ENCODE measurements at places on chromosomes 4 and X. TPM values are rescaled to one million over a fixed set of nuclear protein-coding genes. Genes with fewer than 3 reads are reported as not detected.

The LRCH2 gene
- total RNA-seq, result not detected

The NLGN3 gene
- total RNA-seq, result 0.41 TPM

The TEX13A gene
- total RNA-seq, result not detected

The TEX13B gene
- total RNA-seq, result not detected

The WAS gene
- total RNA-seq, result 87.8 TPM

The CFAP47 gene
- not detected for total RNA-seq

The GPRASP1 gene
- total RNA-seq, result 2.3 TPM

The PSAPL1 gene
- not detected for total RNA-seq

The PNMA6F gene
- not detected for total RNA-seq

The BGN gene
- total RNA-seq, result not detected

The ODAM gene
- not detected for total RNA-seq

The VCX gene
- total RNA-seq, result not detected

GRCh38 chrX:11739776-11740175 is 18.3 kb upstream of the MSL3 start:
- no peaks in the 10 kb centered on the region for H3K4me1 ChIP-seq
- H3K36me3 ChIP-seq, result no peaks in the 10 kb centered on the region
- DNase-seq, result no peak
- H3K4me3 ChIP-seq, result no peak overlapping the region

DNA sequence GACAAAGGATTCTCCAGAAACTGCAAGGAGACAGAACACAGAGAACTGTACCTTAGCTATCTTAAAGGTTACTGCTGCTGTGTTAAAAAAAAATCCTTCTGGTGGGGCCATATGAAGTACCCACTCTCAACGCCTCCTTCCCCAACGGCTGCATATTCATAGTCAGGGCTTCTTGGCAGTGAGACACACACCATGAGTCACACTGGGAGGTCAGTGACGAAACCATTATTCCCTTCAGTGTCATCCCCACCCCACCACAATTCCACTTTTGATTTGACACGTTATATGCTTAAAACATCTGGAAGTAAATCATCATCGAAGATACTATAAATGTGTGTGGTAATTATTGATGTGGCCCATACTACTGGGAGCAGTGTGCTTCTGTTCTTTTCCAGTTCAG is 271.5 kb downstream of the LDB2 start:
- H3K27ac ChIP-seq, result no peak overlapping the region
- H3K27me3 ChIP-seq, result peaks cover 5% of the 10 kb centered on the region
- H3K36me3 ChIP-seq, result no peaks in the 10 kb centered on the region
- DNase-seq, result no peak

GRCh38 chr4:60812811-60813210 is 387.3 kb upstream of the ADGRL3 start:
- H3K4me3 ChIP-seq, result no peak overlapping the region
- no peaks in the 10 kb centered on the region for H3K4me1 ChIP-seq
- H3K36me3 ChIP-seq, result no peaks in the 10 kb centered on the region
- no peak for DNase-seq
- no peaks in the 10 kb centered on the region for H3K27me3 ChIP-seq

- H3K27ac ChIP-seq, result no peak overlapping the region
- peaks cover 6% of the 10 kb centered on the region for H3K4me1 ChIP-seq
- peak overlapping the region; percentile 61 for H3K4me3 ChIP-seq
- no peaks in the 10 kb centered on the region for H3K36me3 ChIP-seq
- DNase-seq, result peak; percentile 3
- H3K27me3 ChIP-seq, result peaks cover 51% of the 10 kb centered on the region
Observed at GRCh38 chr4:118033148-118034052, 886 bp upstream of the NDST3 start.

- peaks cover 14% of the 10 kb centered on the region for H3K4me1 ChIP-seq
- no peak for DNase-seq
- peaks cover 6% of the 10 kb centered on the region for H3K36me3 ChIP-seq
- no peaks in the 10 kb centered on the region for H3K27me3 ChIP-seq
Observed at GRCh38 chrX:41785685-41786084, 61.7 kb downstream of the GPR82 start.

- no peak for DNase-seq
- H3K27ac ChIP-seq, result no peak overlapping the region
- H3K4me1 ChIP-seq, result no peaks in the 10 kb centered on the region
- no peaks in the 10 kb centered on the region for H3K27me3 ChIP-seq
Observed at GRCh38 chr4:22712105-22712504, 19.4 kb downstream of the GBA3 start.

GRCh38 chr4:42310806-42311205 is 86.5 kb upstream of the SHISA3 start:
- no peak overlapping the region for H3K4me3 ChIP-seq
- peaks cover 5% of the 10 kb centered on the region for H3K27me3 ChIP-seq
- no peaks in the 10 kb centered on the region for H3K4me1 ChIP-seq
- H3K27ac ChIP-seq, result no peak overlapping the region
- H3K36me3 ChIP-seq, result no peaks in the 10 kb centered on the region

DNA sequence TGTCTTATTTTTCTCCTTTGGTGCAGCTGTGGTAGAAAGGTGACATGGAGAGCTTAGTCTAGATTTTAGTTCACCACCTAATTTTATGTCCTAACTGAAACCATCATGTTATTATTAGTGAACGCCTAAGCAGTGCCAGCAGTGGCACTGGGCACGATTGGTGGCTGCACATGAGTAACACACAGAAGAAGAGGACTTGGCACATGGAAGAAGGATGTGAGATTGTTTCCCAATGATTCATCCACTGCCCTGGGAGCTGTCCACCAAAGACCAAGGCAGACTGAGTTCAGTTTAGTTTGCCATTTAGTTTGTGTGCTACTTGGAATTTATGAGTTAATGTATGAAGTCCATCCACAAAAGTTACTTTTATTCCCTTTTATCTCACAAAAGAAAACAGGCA is 68.1 kb upstream of the NAP1L5 start:
- H3K27me3 ChIP-seq, result peaks cover 4% of the 10 kb centered on the region
- no peak for DNase-seq
- H3K4me1 ChIP-seq, result peaks cover 3% of the 10 kb centered on the region

DNA sequence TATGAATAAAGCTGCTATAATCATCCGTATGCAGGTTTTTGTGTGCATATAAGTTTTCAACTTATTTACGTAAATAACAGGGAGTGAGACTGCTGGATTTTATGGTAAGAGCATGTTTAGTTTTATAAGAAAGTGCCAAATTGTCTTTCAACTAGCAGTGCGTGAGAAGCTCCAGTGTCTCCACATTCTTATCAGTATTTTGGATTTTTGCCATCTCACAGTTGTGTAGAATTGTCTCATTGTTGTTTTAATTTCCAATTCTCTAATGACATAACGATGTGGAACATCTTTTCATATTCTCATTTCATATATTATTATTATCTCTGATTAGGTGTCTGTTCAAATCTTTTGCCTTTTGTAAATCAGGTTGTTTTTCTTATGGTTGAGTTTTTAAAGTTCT is 49.0 kb upstream of the WDR17 start:
- no peak overlapping the region for H3K27ac ChIP-seq
- peaks cover 8% of the 10 kb centered on the region for H3K27me3 ChIP-seq
- no peaks in the 10 kb centered on the region for H3K36me3 ChIP-seq
- no peak for DNase-seq
- no peaks in the 10 kb centered on the region for H3K4me1 ChIP-seq

GRCh38 chrX:155819966-155820491 is 61.1 kb upstream of the VAMP7 start:
- peak; percentile 14 for DNase-seq
- H3K27ac ChIP-seq, result no peak overlapping the region
- H3K27me3 ChIP-seq, result peaks cover 20% of the 10 kb centered on the region
- H3K4me1 ChIP-seq, result no peaks in the 10 kb centered on the region

DNA sequence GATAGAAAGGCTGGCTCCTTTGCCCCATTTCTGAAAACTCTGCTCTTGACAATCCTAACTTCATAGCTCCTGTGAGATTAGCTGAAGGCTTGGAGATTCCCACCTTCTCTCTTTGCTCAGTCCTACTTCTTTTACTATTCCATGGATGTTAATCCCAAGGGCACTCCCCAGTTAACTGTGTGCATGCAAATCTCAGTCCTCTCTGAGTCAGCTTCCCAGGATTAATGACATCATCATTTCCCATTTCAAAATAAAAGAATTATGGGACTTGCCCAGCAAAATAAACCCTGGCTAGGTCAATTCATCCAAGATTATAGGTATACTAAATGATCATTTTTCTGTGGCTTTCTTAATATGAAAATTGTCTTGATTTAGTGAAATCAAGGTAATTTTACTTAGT is 328.6 kb upstream of the NR3C2 start:
- no peak overlapping the region for H3K4me3 ChIP-seq
- H3K36me3 ChIP-seq, result no peaks in the 10 kb centered on the region
- H3K27me3 ChIP-seq, result no peaks in the 10 kb centered on the region
- H3K27ac ChIP-seq, result no peak overlapping the region
- no peaks in the 10 kb centered on the region for H3K4me1 ChIP-seq

- no peak overlapping the region for H3K27ac ChIP-seq
- peaks cover 24% of the 10 kb centered on the region for H3K27me3 ChIP-seq
- DNase-seq, result no peak
Observed at GRCh38 chr4:81225252-81225651, 10.2 kb upstream of the PRKG2 start.

DNA sequence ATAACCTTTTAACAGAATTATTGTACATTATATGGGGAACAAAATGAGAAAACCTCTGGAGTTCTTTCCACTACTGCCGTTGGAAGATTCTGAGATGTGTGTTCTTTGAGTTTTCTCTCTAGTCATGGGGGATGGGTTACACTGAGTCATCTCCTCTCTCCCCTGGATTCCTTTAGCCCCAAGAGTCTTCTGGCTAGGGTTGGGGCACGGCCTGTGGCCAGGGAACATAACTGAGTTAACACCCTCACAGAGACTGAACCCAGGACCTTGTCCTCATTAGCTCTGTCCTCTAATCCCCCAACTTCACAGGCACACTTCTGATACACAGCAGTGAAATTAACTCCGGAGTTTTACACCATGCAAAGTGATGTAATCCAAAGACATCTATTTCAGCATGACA is 142.3 kb upstream of the F9 start:
- H3K27ac ChIP-seq, result no peak overlapping the region
- no peaks in the 10 kb centered on the region for H3K36me3 ChIP-seq
- DNase-seq, result no peak

DNA sequence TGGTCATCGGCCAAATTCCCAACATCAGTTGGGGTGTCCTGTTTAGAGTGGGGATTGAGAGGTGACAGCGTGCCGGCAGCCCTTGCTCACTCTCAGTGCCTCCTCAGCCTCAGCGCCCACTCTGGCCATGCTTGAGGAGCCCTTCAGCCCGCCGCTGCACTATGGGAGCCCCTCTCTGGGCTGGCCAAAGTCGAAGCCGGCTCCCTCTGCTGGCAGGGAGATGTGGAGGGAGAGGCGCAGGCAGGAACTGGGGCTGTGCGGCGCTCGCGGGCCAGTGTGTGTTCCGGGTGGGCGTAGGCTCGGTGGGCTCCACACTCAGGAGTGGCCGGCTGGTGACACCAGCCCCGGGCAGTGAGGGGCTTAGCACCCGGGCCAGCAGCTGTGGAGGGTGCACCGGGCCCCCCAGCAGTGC is 7.1 kb upstream of the CENPU start:
- no peak overlapping the region for H3K4me3 ChIP-seq
- H3K27me3 ChIP-seq, result no peaks in the 10 kb centered on the region
- DNase-seq, result no peak
- no peak overlapping the region for H3K27ac ChIP-seq
- no peaks in the 10 kb centered on the region for H3K36me3 ChIP-seq
- H3K4me1 ChIP-seq, result peaks cover 14% of the 10 kb centered on the region

Data from activated naive CD8-positive, alpha-beta T cell treated with anti-CD3 and anti-CD28 coated beads for 36 hours (primary cell).